ENCODE measurements at places on chromosomes 7 and 10.

GRCh38 chr10:33653584-33654367, 319.3 kb upstream of the NRP1 start:
- no peak for DNase-seq

GRCh38 chr7:129947049-129947448, 5.7 kb downstream of the UBE2H start:
- DNase-seq: no peak

GRCh38 chr7:85019176-85019575, 167.7 kb downstream of the SEMA3D start:
- DNase-seq: no peak

DNA sequence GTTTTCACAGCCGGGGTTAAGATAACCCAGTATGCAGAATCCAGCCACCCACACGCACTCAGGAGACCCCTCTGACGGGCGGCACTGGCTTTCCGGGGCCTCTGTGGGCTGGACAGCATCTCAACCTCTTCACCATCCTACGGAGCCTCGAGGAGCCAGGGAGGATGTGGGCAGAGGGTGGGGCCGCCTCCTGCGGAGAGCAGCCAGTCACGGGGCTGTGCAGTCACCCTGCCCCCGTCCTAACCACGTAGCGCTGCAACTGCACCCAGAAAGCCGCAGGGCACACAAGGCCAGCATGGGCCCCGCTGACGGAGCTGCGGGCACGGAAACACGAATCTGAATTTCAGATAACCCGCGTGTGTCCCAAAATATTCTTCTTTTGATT, 270.3 kb downstream of the ELFN1 start:
- DNase-seq: peak; percentile 84

GRCh38 chr10:101481256-101481655, 106.8 kb downstream of the POLL start:
- DNase-seq: no peak

GRCh38 chr7:92624298-92624996, 34.3 kb upstream of the FAM133B start:
- DNase-seq: no peak

All from stimulated activated CD4-positive, alpha-beta T cell treated with anti-CD3 and anti-CD28 coated beads, Interleukin-4, amount 100 ng/mL, for 24 hours (primary cell).